HFFc6 (cell line): ENCODE measurements at places on chromosomes 12 and 14. TPM values are rescaled to one million over a fixed set of nuclear protein-coding genes. Genes with fewer than 3 reads are reported as not detected.

GRCh38 chr14:69298131-69299071 lies 38.4 kb downstream of the GALNT16 start:
- no peak overlapping the region for H3K27ac ChIP-seq
- no peak for DNase-seq
- H3K36me3 ChIP-seq = no peaks in the 10 kb centered on the region
- peaks cover 37% of the 10 kb centered on the region for H3K27me3 ChIP-seq

The ULK1 gene
- 24.4 and 25.4 TPM in 2 replicates for total RNA-seq

DNA sequence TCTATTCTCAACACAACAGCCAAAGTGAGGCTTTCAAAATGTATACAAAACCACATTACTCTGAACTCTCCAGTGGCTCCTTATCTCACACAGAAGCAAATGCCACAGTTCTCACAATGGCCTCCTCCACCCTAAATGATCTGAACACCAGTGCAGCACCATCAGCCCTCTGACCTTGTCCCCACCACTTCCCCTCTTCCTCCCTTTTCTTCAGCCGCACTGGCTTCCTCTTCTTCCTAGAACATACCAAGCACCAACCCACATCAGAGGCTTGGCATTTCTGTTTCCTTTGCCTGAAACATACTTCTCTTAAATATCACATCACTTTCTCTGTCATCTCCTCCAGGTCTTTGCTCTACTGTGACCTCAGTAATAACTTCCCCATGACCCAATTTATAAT lies 66.3 kb downstream of the GPR135 start:
- H3K27ac ChIP-seq = no peak overlapping the region
- H3K36me3 ChIP-seq = no peaks in the 10 kb centered on the region
- DNase-seq = no peak
- H3K4me1 ChIP-seq = peaks cover 9% of the 10 kb centered on the region; the same call in 1 of the 2 replicates

DNA sequence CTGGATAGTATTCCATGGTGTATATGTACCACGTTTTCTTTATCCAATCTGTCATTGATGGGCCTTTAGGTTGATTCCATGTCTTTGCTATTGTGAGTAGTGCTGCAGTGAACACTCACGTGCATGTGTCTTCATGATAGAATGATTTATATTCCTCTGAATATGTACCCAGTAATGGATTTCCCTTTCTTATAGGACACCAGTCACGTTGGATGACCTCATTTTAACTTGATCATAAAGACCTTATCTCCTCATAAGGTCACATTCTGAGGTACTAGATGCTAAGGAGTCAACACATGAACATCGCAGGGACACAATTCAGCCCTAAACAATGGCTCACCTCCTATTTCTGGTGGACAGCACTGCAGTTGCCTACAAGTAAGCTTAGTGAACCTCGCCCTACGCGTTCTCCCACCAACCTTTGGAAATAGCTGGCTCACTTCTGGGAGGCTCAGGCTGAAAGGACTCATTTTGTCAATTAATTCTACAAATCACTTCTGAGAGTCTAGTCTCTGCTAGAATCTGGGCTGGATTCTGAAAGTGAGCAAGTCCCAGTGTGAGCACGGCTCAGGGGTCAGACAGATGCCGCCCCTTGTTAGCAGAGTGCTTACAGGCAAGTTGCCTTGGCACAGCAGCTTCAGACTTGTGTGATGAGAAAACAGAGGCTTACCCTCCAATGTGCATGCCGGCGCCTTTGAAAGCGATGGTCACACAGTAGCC lies 183.8 kb upstream of the GSC start:
- no peak overlapping the region for H3K27ac ChIP-seq
- H3K36me3 ChIP-seq = 0 out of 2 replicates have a peak, but pooled peaks cover 8% of the 10 kb centered on the region
- no peak for DNase-seq
- H3K4me3 ChIP-seq = no peak overlapping the region

- no peaks in the 10 kb centered on the region for H3K27me3 ChIP-seq
- no peaks in the 10 kb centered on the region for H3K4me1 ChIP-seq
- no peak overlapping the region for H3K4me3 ChIP-seq
- H3K27ac ChIP-seq = no peak overlapping the region
- H3K36me3 ChIP-seq = no peaks in the 10 kb centered on the region
Measured at GRCh38 chr14:104424406-104425072, 155.0 kb upstream of the C14orf180 start.

The RNASE4 gene
- total RNA-seq = 2.8 to 5.0 TPM (median 4.8 TPM) in 3 replicates

DNA sequence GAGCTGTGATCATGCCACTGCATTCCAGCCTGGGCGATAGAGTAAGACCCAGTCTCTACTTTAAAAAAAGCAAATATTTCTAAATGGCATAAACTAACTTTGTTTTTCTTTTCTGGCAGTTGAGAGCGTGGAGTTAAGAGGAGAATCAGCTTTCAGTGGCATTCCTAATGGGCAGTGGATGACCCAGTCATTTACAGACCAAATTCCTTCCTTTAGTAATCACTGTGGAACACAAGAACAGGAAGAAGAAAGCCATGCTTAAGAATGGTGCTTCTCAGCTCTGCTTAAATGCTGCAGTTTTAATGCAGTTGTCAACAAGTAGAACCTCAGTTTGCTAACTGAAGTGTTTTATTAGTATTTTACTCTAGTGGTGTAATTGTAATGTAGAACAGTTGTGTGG lies 21.2 kb downstream of the TDG start:
- peaks cover 17% of the 10 kb centered on the region for H3K4me1 ChIP-seq
- H3K27ac ChIP-seq = peak overlapping the region; percentile 73
- peak; percentile 85 for DNase-seq
- H3K27me3 ChIP-seq = no peaks in the 10 kb centered on the region

The MDP1 gene
- 12.3 to 13.5 TPM (median 12.9 TPM) in 3 replicates for total RNA-seq

The MMP17 gene
- total RNA-seq = 24.3 to 31.5 TPM (median 30.0 TPM) in 3 replicates

The EGLN3 gene
- total RNA-seq = not detected in 3 replicates

DNA sequence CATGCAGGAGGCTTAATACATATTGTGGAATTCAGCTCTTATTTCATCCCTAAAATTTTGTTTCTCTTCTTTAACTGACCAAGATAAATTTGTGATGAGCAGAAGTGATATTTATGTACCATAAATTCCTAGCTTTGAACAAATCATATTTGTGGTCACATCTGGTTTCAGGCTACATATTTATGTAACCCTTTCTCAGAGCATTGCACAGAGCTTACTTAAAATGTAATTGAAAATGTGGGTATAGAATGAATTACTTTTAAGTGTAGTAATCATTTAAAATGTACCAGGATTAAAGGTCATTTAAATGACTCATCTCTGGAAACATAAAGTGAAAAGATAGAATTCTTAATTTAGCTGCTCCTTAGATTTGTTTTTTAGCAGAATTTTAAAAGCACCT lies 129.9 kb upstream of the FRMD6 start:
- H3K36me3 ChIP-seq = peaks cover 7% of the 10 kb centered on the region; the same call in 1 of the 2 replicates
- H3K27ac ChIP-seq = peak overlapping the region; percentile 30; the same call in 1 of the 2 replicates
- DNase-seq = peak; percentile 60
- 0 out of 2 replicates have a peak, but pooled peaks cover 2% of the 10 kb centered on the region for H3K27me3 ChIP-seq

DNA sequence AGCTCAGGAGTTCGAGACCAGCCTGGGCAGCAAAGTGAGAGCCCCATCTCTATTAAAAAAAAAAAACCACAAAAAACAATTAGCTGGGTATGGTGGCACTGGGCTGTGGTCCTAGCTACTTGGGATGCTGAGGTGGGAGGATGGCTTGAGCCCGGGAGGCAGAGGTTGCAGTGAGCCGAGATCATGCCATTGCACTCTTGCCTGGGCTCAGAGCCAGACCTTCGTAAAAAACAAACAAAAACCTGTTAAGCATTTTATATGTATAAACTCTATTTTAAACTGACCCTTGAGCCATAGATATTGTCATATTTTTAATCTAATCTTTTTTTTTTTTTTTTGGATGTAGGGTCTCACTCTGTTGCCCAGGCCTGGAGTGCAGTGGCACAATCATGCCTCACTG lies 35.7 kb downstream of the DNM1L start:
- H3K4me1 ChIP-seq = no peaks in the 10 kb centered on the region
- H3K27ac ChIP-seq = no peak overlapping the region
- H3K4me3 ChIP-seq = no peak overlapping the region
- H3K27me3 ChIP-seq = no peaks in the 10 kb centered on the region
- DNase-seq = no peak

DNA sequence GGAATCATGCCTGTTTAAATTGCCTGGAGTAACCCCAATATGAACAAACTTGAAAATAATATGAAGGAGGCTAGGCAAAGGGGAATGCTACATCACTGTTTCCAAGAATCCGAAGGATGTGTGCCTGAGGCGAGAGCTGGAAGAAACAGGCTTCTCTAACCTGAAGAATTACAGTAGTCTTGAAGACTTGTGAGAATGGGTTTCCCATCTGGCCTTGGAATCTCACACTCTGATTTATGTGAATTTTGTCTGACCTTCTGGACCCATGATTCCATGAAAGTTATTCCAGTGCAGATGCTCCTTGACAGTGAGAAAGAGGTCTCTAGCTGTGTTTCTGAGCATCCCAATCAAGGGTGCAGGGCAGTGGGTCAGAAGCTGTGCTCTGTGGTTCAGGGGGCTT lies 122.1 kb upstream of the PARP11 start:
- H3K27me3 ChIP-seq = peaks cover 2% of the 10 kb centered on the region
- H3K4me1 ChIP-seq = peaks cover 5% of the 10 kb centered on the region; the same call in 1 of the 2 replicates
- H3K4me3 ChIP-seq = no peak overlapping the region

The TPI1 gene
- 866 to 971 TPM (median 886 TPM) in 3 replicates for total RNA-seq

The RND1 gene
- total RNA-seq = 0.20 to 0.36 TPM in 2 of 3 replicates, not detected in the other

- peaks cover 26% of the 10 kb centered on the region for H3K36me3 ChIP-seq
- H3K4me1 ChIP-seq = peaks cover 23% of the 10 kb centered on the region
- no peak overlapping the region for H3K27ac ChIP-seq
- no peaks in the 10 kb centered on the region for H3K27me3 ChIP-seq
- H3K4me3 ChIP-seq = no peak overlapping the region
Measured at GRCh38 chr12:10607885-10608458, 5.4 kb downstream of the MAGOHB start.
